A673 (cell line): ENCODE measurements at places on chromosomes 7 and 10. TPM values are rescaled to one million over a fixed set of nuclear protein-coding genes. Genes with fewer than 3 reads are reported as not detected.
A peak's percentile ranks its signal among the peaks of the same experiment; 100 is the strongest.

Gene IKZF5
- 13.8 and 14.4 TPM in 2 replicates for total RNA-seq

Gene PRXL2A
- total RNA-seq, result 98.7 and 100 TPM in 2 replicates

Gene FIGNL1
- total RNA-seq, result 38.8 and 41.3 TPM in 2 replicates

Gene MAGI2
- 0.34 and 0.57 TPM in 2 replicates for total RNA-seq

Gene JAKMIP3
- 2.0 and 2.8 TPM in 2 replicates for total RNA-seq

- H3K27me3 ChIP-seq, result no peaks in the 10 kb centered on the region
- H3K4me3 ChIP-seq, result no peak overlapping the region
- no peak for DNase-seq
- no peaks in the 10 kb centered on the region for H3K4me1 ChIP-seq
- no peak overlapping the region for H3K27ac ChIP-seq
Measured at GRCh38 chr7:7157177-7157886, 25.0 kb upstream of the C1GALT1 start.

DNA sequence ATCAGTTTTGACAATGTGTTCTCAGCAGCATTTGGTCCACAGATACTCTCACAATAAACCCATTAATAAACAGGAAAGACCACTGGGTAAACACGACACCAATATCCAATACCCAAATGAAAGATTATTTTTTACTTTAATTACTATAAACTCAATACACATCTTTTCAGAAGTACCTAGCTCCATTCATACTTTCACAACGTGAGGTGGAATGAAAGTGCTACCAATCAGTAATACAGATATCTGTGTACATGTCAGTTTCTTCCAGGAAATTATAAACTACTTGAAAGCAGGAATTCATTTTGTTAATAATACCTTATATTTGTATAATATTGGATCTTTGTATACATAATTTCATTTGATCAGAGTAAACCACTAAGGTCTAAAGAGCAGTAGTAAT is 11.9 kb downstream of the CDK6 start:
- H3K4me3 ChIP-seq, result no peak overlapping the region
- no peak overlapping the region for H3K27ac ChIP-seq
- DNase-seq, result no peak

GRCh38 chr10:65313406-65313805 is 1612.4 kb upstream of the LRRTM3 start:
- no peaks in the 10 kb centered on the region for H3K4me1 ChIP-seq
- no peak overlapping the region for H3K27ac ChIP-seq
- no peak overlapping the region for H3K4me3 ChIP-seq
- DNase-seq, result no peak
- no peaks in the 10 kb centered on the region for H3K27me3 ChIP-seq

GRCh38 chr10:27911011-27911410 is 87.9 kb downstream of the ODAD2 start:
- H3K27ac ChIP-seq, result no peak overlapping the region
- DNase-seq, result no peak
- H3K27me3 ChIP-seq, result no peaks in the 10 kb centered on the region
- H3K36me3 ChIP-seq, result no peaks in the 10 kb centered on the region
- no peak overlapping the region for H3K4me3 ChIP-seq

- no peaks in the 10 kb centered on the region for H3K27me3 ChIP-seq
- DNase-seq, result no peak
- peaks cover 84% of the 10 kb centered on the region for H3K36me3 ChIP-seq
- H3K4me1 ChIP-seq, result no peaks in the 10 kb centered on the region
- no peak overlapping the region for H3K4me3 ChIP-seq
Measured at GRCh38 chr10:46002916-46003693, 27.3 kb downstream of the NCOA4 start.

DNA sequence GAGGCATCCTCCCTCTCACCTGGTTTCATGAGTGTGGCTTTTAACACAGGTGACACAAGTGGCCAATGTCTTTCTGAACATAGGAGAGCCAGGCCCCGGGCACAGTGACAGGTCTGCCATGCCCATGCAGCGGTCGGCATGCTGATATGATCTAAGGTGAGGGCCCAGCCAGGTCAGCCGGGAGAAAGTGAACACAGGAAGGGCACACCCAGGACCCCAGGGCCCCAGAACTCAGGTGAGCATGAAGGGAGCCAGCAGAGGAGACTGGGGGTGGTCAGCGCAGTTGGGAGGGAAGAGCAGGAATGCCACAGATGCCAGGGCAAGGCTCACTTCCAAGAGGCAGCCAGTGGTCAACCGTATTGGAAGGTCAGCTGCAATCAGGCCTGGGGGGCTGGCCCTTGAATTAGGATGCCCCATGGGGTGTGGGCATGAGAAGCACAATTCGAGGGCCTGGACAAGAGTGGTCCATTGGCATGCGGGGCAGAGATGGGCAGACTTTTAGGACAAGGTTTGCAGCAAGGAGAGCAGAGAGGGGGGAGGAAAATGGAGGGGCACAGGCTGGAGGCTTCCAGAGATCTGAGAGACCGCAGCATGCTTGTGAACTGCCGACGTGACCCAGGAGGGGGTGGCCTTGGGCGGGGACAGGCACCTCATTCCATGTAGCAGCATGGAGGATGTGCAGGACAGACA is 3.9 kb upstream of the INPP5A start:
- peaks cover 4% of the 10 kb centered on the region for H3K4me1 ChIP-seq
- peaks cover 11% of the 10 kb centered on the region for H3K27me3 ChIP-seq
- no peak for DNase-seq
- no peak overlapping the region for H3K4me3 ChIP-seq
- no peak overlapping the region for H3K27ac ChIP-seq
- no peaks in the 10 kb centered on the region for H3K36me3 ChIP-seq

- no peak for DNase-seq
- H3K36me3 ChIP-seq, result no peaks in the 10 kb centered on the region
- H3K4me1 ChIP-seq, result no peaks in the 10 kb centered on the region
- H3K27me3 ChIP-seq, result no peaks in the 10 kb centered on the region
- H3K27ac ChIP-seq, result no peak overlapping the region
- no peak overlapping the region for H3K4me3 ChIP-seq
Measured at GRCh38 chr10:5531558-5532306, 7.0 kb downstream of the CALML3 start.

- no peaks in the 10 kb centered on the region for H3K27me3 ChIP-seq
- H3K4me1 ChIP-seq, result peaks cover 17% of the 10 kb centered on the region
- DNase-seq, result peak; percentile 88
- no peaks in the 10 kb centered on the region for H3K36me3 ChIP-seq
- peak overlapping the region; percentile 97 for H3K4me3 ChIP-seq
Measured at GRCh38 chr10:59907918-59908807, 1.8 kb upstream of the CCDC6 start.

- no peaks in the 10 kb centered on the region for H3K27me3 ChIP-seq
- no peaks in the 10 kb centered on the region for H3K36me3 ChIP-seq
- no peak overlapping the region for H3K27ac ChIP-seq
- peak; percentile 79 for DNase-seq
- no peaks in the 10 kb centered on the region for H3K4me1 ChIP-seq
- H3K4me3 ChIP-seq, result no peak overlapping the region
Measured at GRCh38 chr7:106542550-106543220, 118.3 kb downstream of the CCDC71L start.

DNA sequence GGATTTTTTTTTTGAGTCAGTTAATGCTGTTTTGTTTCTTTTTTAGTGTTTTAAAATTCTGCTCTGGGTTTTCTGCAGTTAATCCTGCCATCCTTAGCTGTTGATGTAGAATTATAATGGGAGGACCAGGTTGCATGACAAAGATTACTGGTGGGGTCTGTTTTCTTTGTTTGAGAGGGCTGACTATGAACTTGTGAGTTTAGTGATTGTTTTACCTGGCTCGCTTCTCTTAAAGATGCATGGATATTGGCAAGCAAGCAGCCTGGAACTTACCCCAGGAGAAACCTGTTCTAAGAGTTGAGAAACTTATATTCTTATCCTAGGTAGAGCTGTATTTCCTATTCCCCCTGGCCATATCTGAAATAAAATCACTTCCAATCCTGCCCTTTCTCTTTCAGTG is 727.8 kb downstream of the GRM8 start:
- no peak for DNase-seq
- H3K4me3 ChIP-seq, result no peak overlapping the region
- no peaks in the 10 kb centered on the region for H3K27me3 ChIP-seq
- H3K36me3 ChIP-seq, result no peaks in the 10 kb centered on the region
- no peak overlapping the region for H3K27ac ChIP-seq

GRCh38 chr7:5462216-5462615 is 38.6 kb upstream of the TNRC18 start:
- H3K36me3 ChIP-seq, result no peaks in the 10 kb centered on the region
- no peak overlapping the region for H3K4me3 ChIP-seq
- no peak for DNase-seq
- H3K4me1 ChIP-seq, result no peaks in the 10 kb centered on the region
- no peak overlapping the region for H3K27ac ChIP-seq

- H3K27me3 ChIP-seq, result no peaks in the 10 kb centered on the region
- H3K4me1 ChIP-seq, result peaks cover 4% of the 10 kb centered on the region
- no peak overlapping the region for H3K27ac ChIP-seq
Measured at GRCh38 chr7:38280000-38280399, 6.6 kb upstream of the TARP start.

DNA sequence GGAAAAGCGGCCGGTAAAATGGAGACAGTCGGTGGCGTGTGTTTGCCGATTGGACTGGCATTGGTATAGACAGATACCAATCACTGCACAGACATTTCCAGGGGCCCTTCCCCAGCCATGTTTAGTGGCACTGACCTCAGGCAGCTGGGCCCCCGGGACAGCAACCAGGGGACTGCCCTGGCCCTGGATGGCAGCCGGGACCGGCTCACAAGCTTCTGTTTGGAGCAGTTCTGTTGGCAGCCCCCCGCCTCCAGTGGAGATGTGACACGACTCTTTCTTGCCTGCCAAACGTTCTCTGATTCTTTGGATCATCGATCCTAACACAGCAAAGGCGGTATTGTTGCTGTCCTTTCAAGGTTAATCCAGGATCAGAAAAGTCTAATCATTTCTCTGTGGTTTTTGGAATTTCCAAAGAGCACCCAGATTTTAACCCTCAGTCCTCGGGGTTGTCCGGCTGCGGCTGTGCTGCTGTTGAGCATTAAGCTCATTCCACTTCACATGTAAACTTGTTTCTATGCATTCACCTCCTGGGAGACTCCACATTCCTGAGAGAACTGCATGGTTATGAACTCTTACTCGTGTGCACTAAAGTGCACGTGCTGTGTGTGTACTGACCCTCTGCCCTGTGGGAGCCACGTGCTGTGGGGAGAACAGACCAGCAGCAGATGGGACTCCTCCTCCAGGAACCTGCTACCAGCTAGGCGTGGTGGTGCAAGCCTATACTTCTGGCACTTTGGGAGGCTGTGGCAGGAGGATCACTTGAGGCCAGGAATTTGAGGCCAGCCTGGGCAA is 46.0 kb downstream of the FOXK1 start:
- H3K36me3 ChIP-seq, result no peaks in the 10 kb centered on the region
- H3K27ac ChIP-seq, result no peak overlapping the region
- peaks cover 15% of the 10 kb centered on the region for H3K4me1 ChIP-seq
- no peaks in the 10 kb centered on the region for H3K27me3 ChIP-seq
- no peak overlapping the region for H3K4me3 ChIP-seq
- no peak for DNase-seq

GRCh38 chr7:16409777-16410176 is 11.6 kb downstream of the CRPPA start:
- no peak overlapping the region for H3K4me3 ChIP-seq
- no peaks in the 10 kb centered on the region for H3K27me3 ChIP-seq
- no peaks in the 10 kb centered on the region for H3K4me1 ChIP-seq
- no peak overlapping the region for H3K27ac ChIP-seq
- DNase-seq, result peak; percentile 26

DNA sequence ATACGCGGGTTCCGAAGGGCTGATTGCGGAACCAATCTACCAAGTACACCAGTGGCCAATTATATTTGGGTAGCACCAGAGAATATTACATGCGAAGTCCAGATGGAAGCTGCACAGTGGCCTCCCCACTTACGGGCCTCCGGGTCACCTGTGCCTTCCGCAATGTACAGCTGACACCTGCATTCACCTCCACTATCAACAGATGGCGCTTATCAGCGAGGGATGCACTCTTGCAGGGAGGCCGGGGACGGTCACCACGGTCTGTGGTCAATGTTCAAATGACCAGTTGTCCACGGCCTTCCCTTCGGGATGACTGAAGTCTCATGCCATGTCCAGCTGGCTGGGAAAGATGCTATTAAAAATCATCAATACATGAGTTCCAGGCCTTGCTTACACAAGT is 47.6 kb downstream of the SLIT1 start:
- H3K36me3 ChIP-seq, result no peaks in the 10 kb centered on the region
- DNase-seq, result no peak
- H3K27ac ChIP-seq, result no peak overlapping the region
- H3K4me3 ChIP-seq, result no peak overlapping the region
- peaks cover 6% of the 10 kb centered on the region for H3K4me1 ChIP-seq

DNA sequence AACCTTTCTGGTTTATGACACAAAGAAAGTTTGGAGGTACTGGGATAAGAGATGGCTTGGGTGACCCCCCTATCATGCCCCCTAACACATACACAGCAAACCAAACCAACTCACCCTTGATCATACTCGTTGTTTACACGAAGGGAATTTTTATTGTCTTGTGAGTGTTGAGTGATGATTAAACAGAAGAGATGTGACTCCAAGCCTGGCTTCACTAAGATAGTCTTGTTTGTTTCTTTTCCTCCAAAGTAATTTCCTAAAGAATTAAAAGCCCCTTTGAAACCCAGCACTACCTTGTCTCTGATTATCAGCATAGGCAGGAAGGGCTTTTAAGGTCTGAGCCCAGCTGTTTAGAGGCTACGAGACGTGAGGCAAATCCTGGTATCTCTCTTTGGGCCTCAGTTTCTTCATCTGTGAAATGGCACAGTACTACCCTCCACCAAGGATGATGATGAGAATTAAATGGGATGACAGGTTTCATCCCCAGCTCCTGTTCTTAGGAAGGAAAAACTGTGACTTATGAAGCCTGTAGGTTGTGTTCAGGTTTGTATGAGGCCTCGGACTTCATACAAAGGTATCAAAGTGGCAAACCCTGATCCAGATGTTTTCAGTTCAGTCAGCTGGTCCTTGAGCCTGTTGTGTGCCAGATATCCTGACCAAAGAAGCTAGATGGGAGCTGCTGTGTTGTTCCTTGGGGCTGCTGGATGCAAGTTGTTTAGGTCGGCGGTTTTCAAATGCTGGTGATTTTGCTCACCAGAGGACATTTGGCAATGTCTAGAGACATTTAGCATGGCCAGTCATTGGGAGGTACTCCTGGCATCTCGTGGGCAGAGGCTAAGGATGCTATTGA is 51.8 kb downstream of the TCF7L2 start:
- no peaks in the 10 kb centered on the region for H3K36me3 ChIP-seq
- H3K4me3 ChIP-seq, result no peak overlapping the region
- no peaks in the 10 kb centered on the region for H3K27me3 ChIP-seq
- no peak for DNase-seq

DNA sequence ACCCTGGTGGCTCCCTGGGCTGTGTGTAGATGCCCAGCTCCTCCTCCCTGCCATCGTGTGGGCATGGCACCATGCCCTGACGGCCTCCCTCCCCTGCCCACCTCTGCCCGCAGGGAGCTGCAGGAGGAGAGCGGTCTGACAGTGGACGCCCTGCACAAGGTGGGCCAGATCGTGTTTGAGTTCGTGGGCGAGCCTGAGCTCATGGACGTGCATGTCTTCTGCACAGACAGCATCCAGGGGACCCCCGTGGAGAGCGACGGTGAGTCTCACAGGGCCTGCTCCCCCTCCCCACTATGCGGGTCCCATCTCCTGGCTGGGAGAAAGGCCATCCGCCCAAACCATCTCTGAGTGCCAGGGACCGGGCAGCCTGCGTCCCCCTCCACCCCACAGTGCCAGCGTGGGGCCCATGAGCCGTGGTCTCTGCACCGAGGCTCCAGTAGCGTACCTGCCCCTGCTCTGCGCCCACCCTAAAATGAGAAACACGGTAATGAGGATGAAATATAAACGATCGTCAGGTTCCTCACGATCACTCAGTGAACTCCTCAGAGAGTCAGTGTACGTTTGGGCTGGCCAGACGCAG is 7.8 kb downstream of the NUDT1 start:
- no peaks in the 10 kb centered on the region for H3K27me3 ChIP-seq
- H3K36me3 ChIP-seq, result peaks cover 2% of the 10 kb centered on the region
- no peaks in the 10 kb centered on the region for H3K4me1 ChIP-seq
- DNase-seq, result no peak
- no peak overlapping the region for H3K27ac ChIP-seq
- no peak overlapping the region for H3K4me3 ChIP-seq
